ENCODE measurements at places on chromosomes 13 and 19.
A peak's percentile ranks its signal among the peaks of the same experiment; 100 is the strongest.

GRCh38 chr13:69955271-69955670 is 152.4 kb upstream of the ATXN8OS start:
- no peaks in the 10 kb centered on the region for H3K4me1 ChIP-seq
- H3K36me3 ChIP-seq = no peaks in the 10 kb centered on the region
- H3K27ac ChIP-seq = no peak overlapping the region
- H3K4me3 ChIP-seq = no peak overlapping the region
- DNase-seq = no peak
- H3K27me3 ChIP-seq = no peaks in the 10 kb centered on the region

DNA sequence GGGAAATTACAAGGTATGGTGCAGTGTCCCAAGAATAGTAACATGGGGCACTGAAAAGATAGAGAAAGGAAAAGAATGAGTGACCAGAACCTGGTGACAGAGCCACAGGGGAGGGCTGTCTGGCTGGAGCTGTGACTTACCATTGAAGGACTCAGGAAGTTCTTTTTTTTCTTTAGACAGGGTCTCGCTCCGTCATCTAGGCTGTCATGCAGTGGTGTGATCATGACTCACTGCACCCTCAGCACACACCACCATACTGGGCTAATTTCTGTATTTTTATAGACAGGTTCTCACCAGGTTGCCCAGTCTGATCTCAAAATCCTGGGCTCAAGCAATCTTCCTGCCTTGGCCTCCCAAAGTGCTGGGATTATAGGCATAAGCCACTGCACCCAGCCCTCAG is 8.8 kb upstream of the CPB2 start:
- H3K4me1 ChIP-seq = peaks cover 5% of the 10 kb centered on the region
- H3K4me3 ChIP-seq = no peak overlapping the region
- H3K36me3 ChIP-seq = peaks cover 7% of the 10 kb centered on the region

GRCh38 chr19:18362934-18363542 is 22.6 kb downstream of the PGPEP1 start:
- no peaks in the 10 kb centered on the region for H3K27me3 ChIP-seq
- peaks cover 8% of the 10 kb centered on the region for H3K36me3 ChIP-seq
- no peak overlapping the region for H3K27ac ChIP-seq
- no peak overlapping the region for H3K4me3 ChIP-seq
- H3K4me1 ChIP-seq = peaks cover 3% of the 10 kb centered on the region
- DNase-seq = no peak

DNA sequence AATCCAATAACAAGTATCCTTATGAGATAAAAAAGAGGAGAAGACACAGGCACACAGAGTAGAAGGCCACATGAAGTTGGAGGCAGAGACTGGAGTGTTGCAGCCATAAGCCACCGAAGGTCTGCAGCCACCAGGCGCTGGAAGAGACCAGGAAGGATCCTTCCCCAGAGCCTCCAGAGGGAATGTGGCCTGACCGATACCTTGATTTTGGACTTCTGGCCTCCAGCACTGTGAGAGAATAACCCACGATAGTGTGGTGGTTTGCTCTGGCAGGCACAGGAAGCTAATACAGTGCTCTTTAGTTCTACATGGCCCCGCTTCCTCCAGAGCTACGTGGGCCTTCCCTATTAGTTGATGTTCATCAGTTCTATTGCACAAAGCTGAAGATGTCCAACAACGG is 15.3 kb upstream of the SULT2A1 start:
- H3K36me3 ChIP-seq = no peaks in the 10 kb centered on the region
- no peak overlapping the region for H3K27ac ChIP-seq
- H3K27me3 ChIP-seq = peaks cover 38% of the 10 kb centered on the region

DNA sequence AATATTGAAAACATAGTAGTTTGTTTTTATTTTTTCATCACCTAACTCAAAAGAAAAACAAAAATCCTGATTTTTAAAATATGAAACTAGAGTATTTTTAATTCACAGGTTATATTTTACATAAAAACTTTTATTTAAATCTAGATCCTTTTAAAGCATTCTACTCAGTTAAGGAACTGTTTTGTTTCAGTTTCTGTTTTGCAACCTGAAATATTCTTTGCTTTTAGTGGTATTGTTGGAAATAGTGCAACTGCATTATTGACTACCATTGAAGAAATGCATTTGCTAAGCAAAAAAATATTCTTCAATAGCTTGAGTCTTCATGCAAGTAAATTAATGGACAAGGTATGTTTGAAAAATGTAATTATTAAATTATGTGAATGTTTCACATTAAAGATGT is 43.8 kb downstream of the COG6 start:
- no peaks in the 10 kb centered on the region for H3K27me3 ChIP-seq
- H3K27ac ChIP-seq = no peak overlapping the region
- H3K36me3 ChIP-seq = no peaks in the 10 kb centered on the region
- H3K4me3 ChIP-seq = no peak overlapping the region

GRCh38 chr13:49464621-49465325 is 20.7 kb downstream of the SETDB2 start:
- peaks cover 7% of the 10 kb centered on the region for H3K36me3 ChIP-seq
- no peak for DNase-seq
- peaks cover 2% of the 10 kb centered on the region for H3K4me1 ChIP-seq
- H3K27ac ChIP-seq = no peak overlapping the region
- H3K27me3 ChIP-seq = no peaks in the 10 kb centered on the region
- H3K4me3 ChIP-seq = no peak overlapping the region

GRCh38 chr19:46610413-46610775 is 9.3 kb downstream of the CALM3 start:
- DNase-seq = no peak
- H3K27me3 ChIP-seq = no peaks in the 10 kb centered on the region
- peak overlapping the region; percentile 93 for H3K27ac ChIP-seq

- H3K4me3 ChIP-seq = no peak overlapping the region
- peaks cover 2% of the 10 kb centered on the region for H3K36me3 ChIP-seq
- H3K27ac ChIP-seq = no peak overlapping the region
- peaks cover 16% of the 10 kb centered on the region for H3K4me1 ChIP-seq
- no peak for DNase-seq
- H3K27me3 ChIP-seq = no peaks in the 10 kb centered on the region
These were observed 435.6 kb downstream of the FOXO1 start for GRCh38 chr13:40230833-40231266.

- peaks cover 5% of the 10 kb centered on the region for H3K4me1 ChIP-seq
- peaks cover 13% of the 10 kb centered on the region for H3K27me3 ChIP-seq
- no peak for DNase-seq
- H3K4me3 ChIP-seq = peak overlapping the region; percentile 31
These were observed 35.2 kb downstream of the C13orf46 start for GRCh38 chr13:113938716-113939115.

DNA sequence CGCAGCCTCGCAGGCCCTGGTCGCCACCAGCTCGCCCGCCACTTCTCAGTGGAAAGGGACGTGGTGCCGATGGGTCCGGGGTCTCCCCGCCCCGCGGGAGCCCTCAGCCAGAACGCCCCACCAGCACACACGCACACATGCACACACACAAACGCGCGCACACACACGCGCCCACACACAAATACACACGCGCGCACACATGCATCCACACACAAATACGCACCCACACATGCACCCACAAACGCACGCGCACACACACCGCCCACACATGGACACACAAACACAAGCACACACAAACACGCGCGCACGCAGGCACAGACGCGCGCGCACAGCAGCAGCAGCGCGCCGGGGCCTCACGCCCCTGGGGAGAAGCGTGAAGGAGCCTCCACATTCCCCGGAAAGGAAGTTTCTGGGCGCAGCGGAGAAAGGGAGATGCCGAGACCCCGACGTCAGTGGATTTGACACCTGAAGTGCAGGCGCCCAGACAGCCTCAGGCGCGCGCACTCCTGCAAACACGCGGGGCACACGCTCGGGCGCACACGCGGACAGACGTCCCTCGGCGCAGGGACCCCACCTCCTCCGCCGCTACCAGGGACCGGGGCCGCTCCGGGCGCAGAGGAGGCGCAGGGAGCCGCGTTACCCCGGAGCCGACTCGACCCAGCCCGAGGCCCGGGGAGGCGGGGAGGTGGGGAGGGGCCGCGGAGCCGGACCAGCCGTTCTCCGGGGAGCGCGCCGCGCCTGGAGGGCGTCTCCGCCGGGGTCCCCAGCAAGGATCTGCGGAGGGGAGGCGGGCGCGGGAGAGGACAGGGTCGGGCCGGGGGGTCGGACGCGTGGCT is 622 bp downstream of the RASA3 start:
- no peaks in the 10 kb centered on the region for H3K27me3 ChIP-seq
- peaks cover 19% of the 10 kb centered on the region for H3K36me3 ChIP-seq
- peaks cover 56% of the 10 kb centered on the region for H3K4me1 ChIP-seq
- H3K4me3 ChIP-seq = peak overlapping the region; percentile 97

GRCh38 chr19:39448271-39448670 is 2.9 kb downstream of the SUPT5H start:
- no peak for DNase-seq
- H3K36me3 ChIP-seq = peaks cover 21% of the 10 kb centered on the region
- peaks cover 63% of the 10 kb centered on the region for H3K4me1 ChIP-seq
- peak overlapping the region; percentile 99 for H3K4me3 ChIP-seq
- no peaks in the 10 kb centered on the region for H3K27me3 ChIP-seq

DNA sequence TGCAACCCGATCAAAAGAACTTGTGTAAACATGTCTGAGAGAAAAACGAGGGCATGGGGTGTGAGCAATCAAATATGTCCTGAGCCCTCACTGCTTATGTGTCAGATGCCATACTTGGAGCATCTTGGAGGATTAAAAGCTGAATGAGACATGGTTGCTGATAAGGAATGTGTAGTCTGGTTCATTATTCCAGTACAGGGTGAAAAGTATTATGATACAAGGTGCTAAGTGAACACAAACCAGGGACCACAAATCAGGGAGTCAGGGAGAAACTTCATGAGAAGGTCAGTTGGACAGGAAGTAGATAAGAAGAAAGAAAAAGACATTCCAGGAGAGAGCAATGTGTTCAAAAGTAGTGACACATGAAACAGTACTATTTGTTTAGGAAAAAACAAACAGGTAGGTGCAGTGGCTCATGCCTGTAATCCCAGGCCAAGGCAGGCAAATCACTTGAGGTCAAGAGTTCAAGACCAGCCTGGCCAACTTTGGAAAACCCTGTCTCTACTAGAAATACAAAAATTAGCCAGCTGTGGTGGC is 2.0 kb upstream of the RCBTB1 start:
- H3K4me1 ChIP-seq = peaks cover 25% of the 10 kb centered on the region
- H3K36me3 ChIP-seq = peaks cover 2% of the 10 kb centered on the region
- no peak for DNase-seq

DNA sequence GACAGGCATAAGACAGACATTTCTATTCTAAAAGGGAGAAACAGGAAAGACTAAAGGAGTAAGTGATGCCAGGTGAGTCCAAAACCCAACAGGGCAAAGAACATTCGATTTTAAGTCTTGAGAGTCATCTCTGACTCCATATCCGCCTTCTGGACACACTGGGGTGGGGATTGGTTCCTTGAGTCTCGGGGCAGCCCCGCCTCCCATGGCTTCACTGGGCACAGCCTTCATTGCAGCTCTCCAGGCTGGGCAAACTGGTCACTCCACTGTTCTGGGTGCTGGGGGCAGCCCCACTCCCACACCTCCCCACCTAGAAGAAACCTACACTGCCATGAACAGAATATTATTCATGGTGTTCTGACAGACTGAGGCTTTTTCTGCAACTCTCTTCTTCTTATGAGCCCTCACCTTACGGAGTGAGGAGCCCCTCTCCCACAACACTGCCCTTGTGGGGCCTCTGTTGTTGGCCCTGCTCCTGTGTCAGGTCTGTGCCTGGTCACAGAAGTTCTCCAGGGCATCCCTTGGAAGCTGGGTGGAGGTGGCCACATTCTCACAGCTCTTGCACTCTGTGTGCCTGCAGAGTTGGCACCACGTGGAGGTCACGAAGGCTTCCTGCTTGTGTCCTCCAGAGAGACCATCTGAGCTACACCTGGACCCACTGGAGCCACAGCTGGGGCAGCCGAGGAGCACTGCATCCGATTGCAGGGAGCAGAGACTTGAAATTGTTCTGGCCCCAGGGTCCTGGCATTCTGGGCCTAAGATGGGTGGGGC is 95.4 kb downstream of the COL4A2 start:
- peaks cover 6% of the 10 kb centered on the region for H3K36me3 ChIP-seq
- H3K27me3 ChIP-seq = peaks cover 88% of the 10 kb centered on the region

- H3K4me3 ChIP-seq = peak overlapping the region; percentile 91
- peaks cover 21% of the 10 kb centered on the region for H3K4me1 ChIP-seq
- H3K27me3 ChIP-seq = no peaks in the 10 kb centered on the region
- H3K36me3 ChIP-seq = no peaks in the 10 kb centered on the region
- DNase-seq = no peak
These were observed 7.4 kb upstream of the JUNB start for GRCh38 chr19:12783849-12784393.

DNA sequence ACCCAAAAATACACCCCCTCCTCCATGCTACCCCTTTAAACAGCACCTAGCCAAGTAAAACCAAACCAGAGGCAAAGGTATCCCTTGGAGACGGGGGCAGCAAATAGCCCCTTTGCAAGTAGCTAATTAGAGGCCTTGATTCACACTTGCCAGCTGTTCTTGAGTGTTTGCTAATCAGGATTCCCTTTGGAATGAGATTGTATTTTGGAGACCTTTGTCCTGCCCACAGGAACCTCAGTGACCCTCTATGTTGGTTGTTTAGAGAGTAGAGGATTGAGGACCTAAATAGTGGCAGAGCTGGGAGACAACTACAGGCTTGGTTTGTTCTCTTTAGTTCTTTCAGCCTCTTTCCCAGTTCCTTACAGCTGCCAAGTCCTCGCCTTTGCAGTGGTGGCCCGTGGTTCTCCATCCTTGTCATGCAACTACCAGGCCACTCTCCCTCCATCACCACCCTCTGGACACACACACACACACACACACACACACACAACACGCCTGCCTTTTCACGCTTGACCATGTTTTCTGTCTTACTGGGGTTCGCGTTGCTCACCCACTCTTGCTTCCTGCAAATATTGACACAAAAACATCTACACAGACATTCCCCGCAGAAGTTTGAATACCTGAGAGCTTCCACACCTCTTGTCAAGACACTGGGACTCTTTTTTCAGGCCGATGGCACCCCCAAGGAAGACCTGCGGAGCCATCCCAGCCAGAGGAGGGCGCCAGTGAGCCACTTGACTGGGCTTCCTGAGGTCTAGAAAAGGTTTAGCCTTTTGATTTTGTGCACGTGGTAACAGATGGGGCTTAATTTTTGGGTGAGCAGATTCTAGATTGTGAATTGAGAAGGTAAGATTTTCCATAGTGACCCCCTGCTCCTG is 80.0 kb upstream of the GPR183 start:
- peaks cover 34% of the 10 kb centered on the region for H3K4me1 ChIP-seq
- no peak overlapping the region for H3K4me3 ChIP-seq
- DNase-seq = peak; percentile 67
- peaks cover 4% of the 10 kb centered on the region for H3K36me3 ChIP-seq
- no peaks in the 10 kb centered on the region for H3K27me3 ChIP-seq

DNA sequence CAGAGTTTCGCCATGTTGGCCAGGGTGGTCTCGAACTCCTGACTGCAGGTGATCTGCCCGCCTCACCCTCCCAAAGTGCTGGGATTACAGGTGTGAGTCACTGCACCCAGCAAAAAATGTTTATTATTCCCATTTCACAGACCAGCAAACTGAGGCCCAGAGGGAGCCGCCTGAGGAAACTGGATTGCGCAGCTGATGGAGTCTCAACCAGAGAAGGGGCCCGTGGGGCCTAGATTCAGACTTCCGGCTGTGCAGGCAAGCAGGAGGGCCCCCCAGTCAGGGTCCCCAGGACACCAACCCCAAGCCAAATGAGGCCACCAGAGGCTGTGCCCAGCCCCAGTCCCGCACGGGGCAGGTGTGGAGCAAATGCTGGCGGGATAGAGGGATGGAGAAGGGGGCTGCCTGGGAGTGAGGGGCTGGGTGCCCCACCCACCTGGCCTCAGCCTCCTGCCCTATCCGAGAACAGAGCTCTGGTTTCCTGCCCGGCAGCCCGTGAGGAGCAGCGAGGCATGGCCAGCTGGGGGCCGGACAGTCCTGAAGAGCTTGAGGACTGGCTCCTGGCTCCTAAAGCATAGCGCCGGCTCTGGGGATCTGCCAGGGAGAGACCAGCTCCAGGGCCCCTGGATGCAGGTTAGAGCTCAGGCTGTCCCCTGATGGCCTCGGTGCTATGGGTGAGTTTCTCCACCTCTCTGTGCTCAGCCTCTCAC is 22.0 kb downstream of the MISP start:
- no peak overlapping the region for H3K4me3 ChIP-seq
- H3K36me3 ChIP-seq = no peaks in the 10 kb centered on the region
- H3K4me1 ChIP-seq = peaks cover 5% of the 10 kb centered on the region
- no peak overlapping the region for H3K27ac ChIP-seq
- no peak for DNase-seq
- H3K27me3 ChIP-seq = no peaks in the 10 kb centered on the region
